ENCODE measurements at places on chromosomes 12 and 14.

DNA sequence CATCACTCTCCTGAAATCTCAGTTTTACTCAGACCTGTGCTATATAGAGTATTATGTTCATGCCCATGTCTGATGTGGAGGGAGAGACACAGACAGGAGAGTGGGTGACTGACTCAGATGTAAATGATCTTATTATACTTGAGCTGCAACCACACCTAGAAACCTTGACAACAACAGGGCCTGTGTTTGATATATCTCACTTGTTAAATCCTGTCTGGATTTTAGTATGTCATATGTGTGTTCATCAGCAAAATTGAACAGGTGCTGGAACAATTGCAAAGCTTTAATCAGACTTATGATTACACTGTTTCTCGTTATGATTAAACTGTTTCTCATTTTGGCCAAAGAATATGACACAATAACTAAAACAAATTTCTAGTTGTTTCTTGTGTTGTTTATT lies 37.7 kb downstream of the DIP2B start:
- peak overlapping the region; percentile 87 for H3K27ac ChIP-seq
- H3K36me3 ChIP-seq, result peaks cover 1% of the 10 kb centered on the region
- no peak for DNase-seq
- H3K27me3 ChIP-seq, result no peaks in the 10 kb centered on the region

GRCh38 chr14:95322651-95323050 lies 2.9 kb upstream of the CLMN start:
- no peak overlapping the region for H3K4me3 ChIP-seq
- no peaks in the 10 kb centered on the region for H3K36me3 ChIP-seq
- DNase-seq, result no peak
- no peak overlapping the region for H3K27ac ChIP-seq
- H3K4me1 ChIP-seq, result peaks cover 11% of the 10 kb centered on the region

DNA sequence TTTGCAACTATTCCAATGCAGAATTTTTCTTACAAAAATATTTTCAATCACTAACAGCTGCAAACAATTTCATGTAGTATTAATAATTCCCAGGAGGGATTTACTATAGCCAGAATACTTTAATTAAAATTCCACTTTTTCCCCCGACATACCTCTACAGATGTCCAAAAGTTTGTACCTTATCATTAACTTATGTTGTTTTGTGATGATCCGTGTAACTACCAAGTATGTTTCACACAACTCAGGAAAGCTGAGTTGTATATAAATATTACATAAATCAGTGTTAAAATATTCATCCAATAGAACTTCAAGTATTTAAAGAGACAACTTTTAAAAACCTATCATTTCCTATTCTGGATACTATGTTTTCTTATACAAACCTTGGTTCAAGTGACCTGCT lies 2.4 kb downstream of the EPS8 start:
- no peak for DNase-seq
- H3K27ac ChIP-seq, result no peak overlapping the region
- no peak overlapping the region for H3K4me3 ChIP-seq
- H3K4me1 ChIP-seq, result peaks cover 18% of the 10 kb centered on the region

DNA sequence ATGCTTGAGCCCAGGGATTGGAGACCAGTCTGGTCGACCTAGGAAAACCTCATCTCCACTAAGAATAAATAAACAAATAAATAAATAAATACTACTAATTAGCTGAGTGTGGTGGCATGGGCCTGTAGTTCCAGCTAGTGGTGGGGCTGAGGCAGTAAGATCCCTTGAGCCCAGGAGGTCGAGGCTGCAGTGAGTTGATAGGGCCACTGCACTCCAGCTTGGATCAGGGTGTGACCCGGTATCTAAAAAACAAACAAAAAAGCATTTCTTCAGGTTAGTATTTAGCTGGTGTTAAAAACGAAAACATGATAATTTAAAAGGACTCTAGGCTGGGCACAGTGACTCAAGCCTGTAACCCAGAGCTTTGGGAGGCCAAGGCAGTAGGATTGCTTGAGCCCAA lies 1.2 kb upstream of the FGD4 start:
- no peak overlapping the region for H3K27ac ChIP-seq
- no peaks in the 10 kb centered on the region for H3K36me3 ChIP-seq
- H3K4me3 ChIP-seq, result no peak overlapping the region
- H3K4me1 ChIP-seq, result peaks cover 10% of the 10 kb centered on the region
- no peak for DNase-seq

DNA sequence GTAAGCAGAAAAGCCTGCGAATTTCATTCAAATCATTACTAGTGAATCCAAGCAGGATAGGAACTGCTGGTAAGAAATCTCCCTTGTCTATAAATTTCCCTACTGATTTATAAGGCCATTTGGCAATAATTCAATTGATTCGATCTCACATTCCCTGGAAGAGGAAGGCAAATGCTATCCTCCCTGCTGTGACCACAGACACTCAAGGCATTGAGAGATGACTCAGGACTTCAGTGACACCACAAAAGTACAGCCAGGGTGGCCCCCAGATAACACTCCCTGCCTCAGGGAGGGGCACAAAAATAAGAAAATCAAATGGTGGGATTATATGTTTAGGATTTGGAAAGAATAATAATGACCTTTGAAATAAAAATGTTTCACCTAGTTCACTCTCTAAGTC lies 162.7 kb downstream of the GRIP1 start:
- no peaks in the 10 kb centered on the region for H3K4me1 ChIP-seq
- H3K27me3 ChIP-seq, result no peaks in the 10 kb centered on the region
- no peaks in the 10 kb centered on the region for H3K36me3 ChIP-seq
- no peak for DNase-seq
- no peak overlapping the region for H3K27ac ChIP-seq
- no peak overlapping the region for H3K4me3 ChIP-seq

All from activated naive CD8-positive, alpha-beta T cell treated with anti-CD3 and anti-CD28 coated beads, Interleukin-2, amount 50 U/mL, for 24 hours (primary cell).